ENCODE measurements at places on chromosomes 2 and 18.

GRCh38 chr2:127072396-127072795 lies 34.6 kb downstream of the BIN1 start:
- DNase-seq: no peak

DNA sequence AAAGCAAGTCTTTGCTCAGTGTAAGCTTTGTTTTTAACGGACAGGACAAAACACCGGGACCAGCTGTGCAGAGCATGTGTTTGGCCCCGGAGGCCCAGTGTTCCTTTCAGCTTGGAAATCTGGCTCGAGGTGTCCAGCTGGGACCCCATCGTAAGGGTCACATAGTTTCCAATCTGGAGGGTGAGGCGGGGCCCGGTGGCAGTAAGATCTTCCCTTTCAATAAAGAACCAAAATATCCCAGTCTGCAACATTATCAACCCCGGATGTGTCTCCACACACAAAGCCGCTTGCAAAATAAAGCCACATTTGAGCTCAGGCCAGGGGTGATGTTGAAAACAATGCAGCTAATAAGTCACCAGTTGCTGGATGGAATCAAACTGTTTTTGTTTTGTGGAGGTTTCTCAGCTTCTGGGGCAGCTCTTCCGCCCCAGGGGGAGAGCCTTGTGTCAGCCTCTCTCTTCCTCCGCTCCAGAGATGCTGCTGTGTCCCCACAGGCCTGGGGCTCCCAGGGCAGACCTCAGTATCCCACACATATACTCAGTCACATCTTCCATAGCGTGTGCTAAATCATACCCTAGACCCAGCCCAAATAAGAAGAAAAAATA lies 138.6 kb upstream of the GLI2 start:
- DNase-seq: no peak

GRCh38 chr18:53701697-53702096 lies 522.8 kb downstream of the MBD2 start:
- no peak for DNase-seq

DNA sequence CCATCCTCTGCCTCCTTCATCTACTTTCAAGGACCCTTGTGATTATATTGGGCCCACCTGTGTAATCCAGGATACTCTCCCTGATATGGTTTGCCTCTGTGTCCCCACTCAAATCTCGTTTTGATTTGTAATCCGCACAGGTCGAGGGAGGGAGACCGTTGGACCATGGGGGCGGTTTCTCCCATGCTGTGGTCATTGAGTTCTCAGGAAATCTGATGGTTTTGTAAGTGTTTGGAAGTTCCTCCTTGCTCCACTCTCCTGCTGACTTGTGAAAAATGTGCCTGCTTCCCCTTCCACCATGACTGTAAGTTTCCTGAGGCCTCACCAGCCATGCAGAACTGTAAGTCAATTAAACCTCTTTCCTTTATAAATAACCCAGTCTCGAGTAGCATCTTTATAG lies 42.0 kb upstream of the EML6 start:
- no peak for DNase-seq

DNA sequence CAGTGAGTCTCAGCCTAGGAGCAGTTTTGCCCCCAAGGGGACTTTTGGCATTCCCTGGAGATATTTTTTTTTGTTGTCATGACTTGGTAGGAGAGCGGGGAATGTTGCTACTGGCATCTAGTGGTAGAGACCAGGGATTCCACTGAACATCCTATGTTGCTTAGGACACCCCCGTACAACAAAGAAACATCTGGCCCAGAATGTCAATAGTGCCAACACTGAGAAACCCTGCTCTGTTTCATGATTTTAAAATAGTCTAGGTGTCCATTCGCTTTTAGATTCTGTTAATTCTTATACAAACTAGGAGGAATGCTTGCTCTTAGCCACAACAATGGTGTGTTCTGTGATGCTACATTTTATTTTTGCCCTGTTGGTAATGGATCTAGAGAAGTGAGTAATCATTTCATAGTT lies 225.8 kb upstream of the SIX3 start:
- DNase-seq: no peak

DNA sequence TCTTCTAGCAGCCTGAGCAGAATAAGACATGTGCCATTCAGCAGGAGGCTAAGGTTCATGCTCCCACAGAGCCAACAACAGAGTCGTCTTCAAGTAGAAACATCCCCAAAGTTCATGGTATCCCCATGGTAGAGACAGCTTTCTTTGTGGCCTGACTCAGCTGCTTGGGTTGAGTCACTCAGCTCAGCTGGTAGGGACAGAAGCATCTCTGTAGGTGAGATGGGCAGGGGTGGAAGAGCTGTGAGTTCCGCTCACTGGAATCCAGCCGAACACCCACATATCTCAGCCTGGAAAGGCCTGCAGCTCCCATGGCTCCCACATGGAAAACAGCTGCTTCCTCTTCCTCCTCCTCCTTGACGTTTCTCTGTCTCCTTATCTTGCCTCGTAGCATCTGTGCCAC lies 792.7 kb downstream of the RNF144A start:
- no peak for DNase-seq

DNA sequence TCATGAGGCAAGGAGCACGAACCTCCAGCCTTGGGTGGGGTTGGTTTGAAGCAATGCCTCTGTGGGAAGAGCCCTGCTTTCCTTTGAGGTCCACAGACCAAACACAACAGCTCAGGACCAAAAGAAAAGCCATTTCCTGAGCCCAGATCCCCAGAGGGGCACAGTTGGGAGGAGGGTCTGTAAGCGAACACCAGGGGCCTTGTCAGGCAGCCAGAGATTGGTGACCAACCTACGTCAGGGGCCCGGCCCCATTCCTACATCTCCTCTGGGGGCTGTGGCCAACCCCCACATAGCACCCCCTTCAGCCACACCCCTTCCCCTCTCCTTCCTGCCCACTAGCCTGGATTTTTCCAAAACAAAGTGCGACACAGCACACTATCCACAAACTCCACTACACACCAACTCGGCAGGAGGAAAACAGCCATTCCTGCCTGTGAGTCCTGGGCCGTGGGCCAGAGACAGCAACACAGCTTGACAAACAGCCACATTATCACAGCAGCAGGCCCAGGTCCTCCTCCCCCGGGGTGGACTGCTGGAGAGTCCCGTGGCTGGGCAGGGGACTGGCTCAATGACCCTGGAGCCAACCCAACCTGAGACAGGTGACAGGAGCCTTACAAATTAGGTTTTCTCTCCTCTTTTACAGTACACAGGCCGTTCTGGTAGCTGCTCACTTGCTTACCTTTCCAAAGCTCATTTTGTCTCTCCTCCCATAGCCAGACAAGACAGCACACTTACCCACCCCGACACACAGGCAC lies 98.8 kb downstream of the TNS1 start:
- DNase-seq: no peak

DNA sequence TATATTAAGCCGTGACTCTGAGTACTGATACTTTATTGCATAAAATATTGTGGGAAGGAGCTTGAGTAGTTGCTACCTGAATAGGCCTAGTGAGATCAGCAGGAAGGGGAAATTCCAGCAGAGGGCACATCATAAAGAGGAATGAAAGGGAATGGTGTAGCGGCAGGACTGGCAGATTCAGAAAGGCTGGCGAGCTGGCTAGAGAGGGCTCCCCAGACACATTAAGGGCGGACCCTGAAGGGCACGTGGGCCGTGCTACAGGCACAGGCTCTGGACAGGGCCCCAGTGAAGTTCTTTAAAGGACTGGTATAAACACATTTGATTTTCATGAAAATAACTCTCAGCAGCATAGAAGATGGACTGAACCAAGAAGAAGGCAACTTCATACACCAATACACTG lies 43.0 kb downstream of the PTPN2 start:
- no peak for DNase-seq

GRCh38 chr2:39736640-39737039 lies 42.4 kb downstream of the THUMPD2 start:
- no peak for DNase-seq

GRCh38 chr18:36179562-36180355 lies 7.5 kb upstream of the MOCOS start:
- DNase-seq: no peak

DNA sequence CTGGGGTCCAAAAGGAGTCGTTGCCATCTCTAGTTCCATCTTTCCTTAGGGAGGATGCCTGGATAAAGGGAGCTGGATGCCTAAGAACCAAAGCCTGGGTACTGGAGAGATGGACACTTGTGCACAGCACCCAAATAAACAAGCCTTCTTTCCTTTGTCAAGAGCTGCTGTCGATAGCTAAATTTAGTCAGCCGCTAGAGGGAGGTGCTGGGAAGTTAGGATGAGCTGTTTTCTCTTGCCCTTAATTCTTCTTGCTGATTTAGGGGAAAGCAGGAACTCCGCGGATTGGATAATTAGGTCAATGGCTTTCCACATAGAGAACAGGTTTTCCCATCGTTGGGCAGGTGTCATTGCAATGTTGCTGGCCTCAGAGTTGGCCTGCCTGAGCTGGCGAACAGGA lies 30.9 kb upstream of the SERPINB12 start:
- no peak for DNase-seq
